ENCODE measurements at places on chromosomes 5 and 9.

DNA sequence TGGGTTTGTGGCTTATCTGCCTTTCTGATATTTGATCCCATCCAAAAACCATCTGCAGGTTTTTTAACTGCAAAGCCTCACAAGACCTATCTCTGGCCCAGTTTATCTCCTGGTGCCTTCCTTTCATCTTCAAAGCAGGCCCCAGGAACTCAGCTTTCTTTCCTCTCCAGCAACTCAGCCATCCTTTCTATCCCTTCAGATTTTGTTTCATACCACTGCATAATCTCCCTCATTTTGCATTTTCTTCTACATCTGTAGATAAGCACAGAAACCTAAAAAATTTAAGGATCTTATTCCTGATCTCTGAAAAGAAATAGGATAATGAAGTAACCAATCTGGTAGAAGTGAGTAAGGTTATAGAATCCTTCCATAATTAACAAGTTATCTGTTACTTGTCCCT is 19.5 kb upstream of the ERCC6L2 start:
- DNase-seq: no peak

GRCh38 chr5:112551419-112552032 is 132.4 kb upstream of the EPB41L4A start:
- DNase-seq: no peak

- no peak for DNase-seq
These were observed 14.3 kb upstream of the GPX3 start for GRCh38 chr5:151005950-151006576.

GRCh38 chr9:92292338-92293074 is 991 bp downstream of the IARS1 start:
- no peak for DNase-seq

DNA sequence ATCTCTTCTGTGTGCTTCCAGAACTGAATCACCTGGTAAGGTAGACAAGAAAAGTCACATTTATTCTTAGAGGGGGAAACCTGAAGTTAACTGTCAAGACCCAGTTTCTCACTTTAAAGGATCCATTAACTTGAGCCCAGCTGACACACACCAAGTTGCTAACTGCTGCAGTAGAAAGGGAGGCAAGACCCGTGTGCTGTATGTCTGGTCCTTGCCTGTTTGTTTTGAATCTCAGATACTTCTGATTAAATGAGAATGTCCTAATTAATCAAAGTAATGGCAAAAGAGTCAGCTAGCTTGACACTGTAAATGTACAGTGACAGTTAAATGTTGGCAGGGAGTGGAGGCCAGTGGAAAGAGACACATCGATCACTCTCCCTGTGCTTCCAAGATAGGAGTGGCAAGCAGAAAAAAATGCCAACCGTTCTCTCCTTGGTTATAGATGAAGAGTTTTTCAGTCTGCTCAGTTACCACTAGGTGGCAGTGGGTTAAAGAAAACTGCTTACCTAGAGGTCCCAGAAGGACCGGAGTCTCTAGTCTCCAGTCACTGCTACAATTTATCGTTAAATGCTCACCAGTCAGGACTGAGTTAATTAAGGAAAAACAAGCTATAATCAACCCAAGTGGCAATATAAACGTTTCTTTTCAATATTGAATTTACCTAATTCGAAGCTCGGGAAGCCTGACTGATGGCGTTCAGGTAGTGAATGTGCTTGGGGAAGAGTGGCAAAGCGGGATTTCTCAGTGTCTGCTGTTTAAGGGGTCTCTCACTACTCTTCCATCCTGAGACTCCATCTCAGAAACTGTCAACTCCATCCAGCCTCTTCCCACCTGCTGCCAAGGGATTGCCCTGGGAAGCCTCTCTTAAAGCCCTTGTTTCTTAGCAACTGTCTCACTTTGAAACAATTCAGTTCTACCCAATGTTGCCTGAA is 18.4 kb downstream of the LSM11 start:
- no peak for DNase-seq
